ENCODE measurements at places on chromosomes 3 and 15.

DNA sequence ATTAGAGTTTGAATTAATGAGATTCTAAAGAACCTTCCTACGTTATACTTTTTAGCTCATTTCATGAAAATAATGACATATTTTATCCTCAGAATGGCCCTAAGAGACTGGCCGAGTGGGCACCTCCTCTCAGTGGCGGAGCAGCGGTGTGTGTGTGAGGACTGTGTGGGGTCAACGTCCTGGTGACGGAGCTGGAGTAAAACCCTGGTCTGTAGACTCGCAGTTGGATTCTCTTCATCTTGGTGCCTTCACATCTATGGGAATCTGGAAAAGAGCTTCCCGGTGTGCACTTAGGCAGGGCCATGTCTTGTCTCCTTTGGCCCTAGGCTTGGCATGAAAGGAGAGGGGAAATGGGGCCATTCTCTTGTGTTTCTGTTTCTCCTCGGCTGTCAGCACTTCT is 21.4 kb upstream of the PAQR5 start:
- no peak for DNase-seq

DNA sequence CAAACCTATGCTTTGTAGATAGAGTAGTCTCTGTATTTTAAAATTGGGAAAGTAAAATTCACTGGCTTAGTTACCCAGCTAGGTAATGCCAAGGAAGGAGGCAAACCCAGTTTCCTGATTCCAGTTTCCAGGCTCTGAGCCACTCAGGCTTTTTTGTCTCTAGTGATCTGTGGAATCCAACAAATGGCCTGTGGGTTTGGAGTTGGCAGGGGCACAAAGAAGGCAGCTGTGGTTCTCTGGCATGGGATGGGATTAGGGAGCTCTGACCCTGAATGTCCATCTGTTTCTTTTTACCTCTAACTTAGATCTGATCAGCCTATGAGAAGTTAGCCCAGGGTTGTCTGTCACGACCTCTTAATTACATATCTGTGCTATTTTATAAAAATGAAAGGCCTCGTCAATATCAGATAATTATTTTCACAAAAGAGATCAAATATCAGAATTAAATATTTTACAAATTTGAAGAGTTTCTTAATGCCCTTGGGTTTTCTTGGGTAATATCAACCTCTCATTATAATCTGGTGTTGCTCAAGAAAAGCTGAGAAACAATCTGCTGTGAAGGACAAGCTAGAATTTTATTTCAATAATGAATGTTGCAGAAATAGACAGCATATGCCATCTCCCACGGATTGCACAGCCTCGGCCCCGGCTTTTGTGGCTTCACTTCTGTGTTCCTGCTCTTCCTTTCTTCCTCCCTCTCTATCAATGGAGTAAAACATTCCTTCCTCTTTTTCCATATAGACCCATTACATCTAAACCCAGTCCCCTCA is 63.7 kb upstream of the DAZL start:
- peak; percentile 29 for DNase-seq

DNA sequence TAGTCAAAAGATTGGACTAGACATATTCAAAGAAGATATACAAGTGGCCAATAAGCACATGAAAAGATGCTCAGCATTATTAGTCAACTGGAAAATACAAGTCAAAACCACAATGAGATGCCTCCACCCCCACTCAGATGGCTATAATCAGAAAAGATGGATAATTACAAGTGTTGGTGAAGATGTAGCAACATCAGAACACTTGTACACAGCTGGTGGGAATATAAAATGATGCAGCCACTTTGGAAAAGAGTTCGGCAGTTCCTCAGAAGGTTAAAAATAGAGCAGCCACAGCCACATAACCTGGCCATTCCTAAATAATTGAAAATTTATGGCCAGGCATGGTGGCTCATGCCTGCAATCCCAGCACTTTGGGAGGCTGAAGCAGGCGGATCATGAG is 38.4 kb downstream of the HEG1 start:
- DNase-seq, result no peak

DNA sequence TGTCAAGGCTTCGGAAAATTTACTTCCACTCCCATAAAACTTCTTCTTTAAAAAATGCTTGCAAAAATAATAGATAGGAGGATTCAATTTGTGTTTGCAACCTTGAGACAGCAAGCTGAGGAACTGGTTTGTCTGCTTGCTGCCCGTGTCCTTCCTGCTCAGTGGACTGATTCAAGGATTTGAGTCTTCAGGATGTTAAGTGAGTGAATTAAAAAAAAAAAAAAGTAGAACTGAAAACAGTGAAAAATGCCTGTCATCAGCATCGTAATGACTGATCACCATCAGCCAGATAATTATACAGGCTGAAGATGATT is 453.7 kb downstream of the FGF12 start:
- no peak for DNase-seq

DNA sequence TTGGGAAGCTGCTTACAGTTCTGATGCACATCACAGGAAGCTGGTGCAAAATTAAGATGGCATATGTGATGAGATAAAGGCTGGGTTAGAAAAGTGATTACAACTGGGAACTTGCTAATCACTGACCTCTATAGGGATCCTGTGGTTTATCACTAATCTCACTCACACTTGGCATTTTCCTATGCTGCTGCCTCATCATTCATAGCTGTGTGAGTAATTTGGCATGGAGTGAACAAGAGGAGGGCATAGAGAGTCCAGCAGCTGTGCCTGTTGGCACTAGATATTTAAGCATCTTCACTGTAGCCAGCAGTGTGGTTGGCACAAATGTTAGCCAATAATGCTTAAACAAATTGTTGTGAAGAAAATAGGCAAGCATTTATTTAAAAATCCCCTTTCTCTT is 217.7 kb upstream of the CGNL1 start:
- peak; percentile 96 for DNase-seq

DNA sequence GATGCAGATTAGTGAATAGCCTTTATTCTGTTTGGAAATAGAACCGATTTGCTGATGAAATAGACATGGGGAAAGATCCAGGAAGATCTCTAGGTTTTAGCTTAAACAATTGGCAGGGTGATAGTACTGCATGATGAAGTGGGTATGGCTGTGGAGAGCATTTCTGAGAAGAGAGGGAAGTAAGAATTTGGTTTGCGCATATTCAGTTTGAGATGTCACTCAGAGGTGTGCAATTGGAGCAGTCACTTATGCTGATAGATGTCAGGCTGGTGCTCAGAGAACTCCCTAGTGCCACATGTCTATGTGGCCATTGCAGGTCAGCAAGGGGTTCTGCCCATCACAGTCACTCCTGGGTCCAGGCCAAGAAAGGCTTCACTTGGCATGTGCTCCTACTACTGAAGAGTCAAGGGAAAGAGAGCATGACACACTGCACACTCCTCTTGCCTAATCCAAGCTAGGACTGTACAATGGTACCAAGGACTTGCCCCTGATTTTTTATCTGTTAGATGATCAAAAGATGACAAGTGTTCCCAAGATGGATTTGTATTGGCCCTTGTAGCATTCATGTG is 57.2 kb upstream of the ST8SIA2 start:
- DNase-seq, result no peak

GRCh38 chr3:173920386-173920785 is 522.8 kb downstream of the NLGN1 start:
- DNase-seq, result no peak

DNA sequence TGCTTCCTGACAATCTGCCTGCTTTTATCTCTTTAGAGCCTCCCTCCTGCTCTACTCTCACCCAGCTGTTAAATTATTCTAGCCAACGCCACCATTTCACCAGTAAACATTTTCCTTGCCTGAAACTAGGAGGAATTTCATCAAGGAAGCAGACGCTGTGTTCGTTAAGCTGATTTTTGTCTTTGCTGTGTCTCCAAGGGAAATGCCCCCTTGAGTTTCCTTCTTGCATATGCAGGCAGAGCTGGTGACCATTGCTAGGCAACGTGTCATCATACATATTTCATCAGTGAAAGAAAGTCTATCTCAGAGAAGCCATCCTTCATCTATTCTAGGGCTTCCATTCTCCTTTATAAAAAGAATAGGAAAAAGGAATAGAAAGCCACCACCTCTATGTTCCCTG is 87.0 kb upstream of the ST8SIA2 start:
- DNase-seq, result no peak

DNA sequence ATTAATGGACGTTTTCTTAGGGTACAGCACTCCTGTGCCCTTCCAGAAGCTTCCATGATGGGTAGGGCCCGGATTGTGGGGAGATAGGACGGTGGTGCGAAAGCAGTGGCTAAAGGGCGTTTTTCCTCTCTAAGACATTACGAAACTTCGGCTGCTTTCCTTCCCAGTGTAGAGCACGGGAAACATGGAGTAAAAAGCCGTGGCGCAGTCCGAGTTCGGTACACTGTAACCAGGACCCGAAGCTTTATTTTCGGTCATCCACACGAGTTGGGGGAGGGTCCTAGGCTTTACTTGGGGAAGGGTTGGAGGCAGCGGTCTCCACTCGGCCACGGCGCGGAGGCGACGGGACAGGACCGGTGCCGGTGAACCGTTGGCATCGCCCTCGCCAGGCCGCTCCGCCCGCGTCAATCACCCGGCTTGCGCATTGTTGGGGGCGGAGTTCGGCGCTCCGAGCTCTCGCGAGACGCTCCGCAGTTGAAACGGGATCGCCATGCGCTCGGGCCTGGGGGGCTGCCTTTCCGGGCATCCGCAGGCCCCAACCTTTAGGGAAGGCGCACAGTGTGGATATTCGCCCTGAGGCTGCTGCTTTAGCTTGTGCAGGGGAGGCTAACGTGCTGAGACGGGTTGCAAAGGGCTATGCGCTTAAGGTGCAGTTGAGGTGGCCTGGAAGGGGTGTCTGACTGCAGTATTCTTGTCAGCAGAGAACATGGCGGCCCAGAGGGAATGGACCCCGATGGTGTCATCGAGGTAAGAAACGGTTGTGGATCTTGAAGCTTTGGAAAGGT is 546 bp downstream of the EIF4A2 start:
- peak; percentile 72 for DNase-seq

DNA sequence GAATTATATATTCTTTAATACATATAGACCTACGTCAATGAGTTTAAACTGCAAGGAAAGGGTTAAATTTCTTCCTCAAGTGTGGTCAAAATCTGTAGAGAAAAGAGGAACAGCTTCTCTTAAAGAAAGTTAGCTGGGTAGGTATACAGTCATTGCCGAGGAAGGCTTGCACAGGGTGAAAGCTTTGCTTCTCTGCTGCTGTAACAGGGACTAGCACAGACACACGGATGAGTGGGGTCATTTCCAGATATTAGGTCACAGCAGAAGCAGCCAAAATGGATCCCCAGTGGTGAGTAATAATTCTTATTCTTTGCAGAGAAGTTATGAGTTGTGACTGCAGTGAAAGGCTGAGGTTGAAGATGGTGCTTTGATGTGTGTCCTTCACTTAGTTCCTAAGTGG is at the start of gene CD86:
CD86 (plus strand) TSS at position 148 of the 400 bp plus-strand sequence; CDS start at position 276, 128 bp downstream.
- DNase-seq, result peak; percentile 65

GRCh38 chr3:102235679-102236078 is 199.1 kb upstream of the ZPLD1 start:
- peak; percentile 5 for DNase-seq

GRCh38 chr15:46301826-46302225 is 667.0 kb downstream of the SQOR start:
- no peak for DNase-seq

GRCh38 chr3:105364128-105364527 is 2.6 kb upstream of the ALCAM start:
- no peak for DNase-seq

- DNase-seq, result no peak
Measured at GRCh38 chr3:127147291-127147885, 45.5 kb upstream of the PRR23E start.
